ENCODE measurements at places on chromosomes 12 and 14. TPM values are rescaled to one million over a fixed set of nuclear protein-coding genes. Genes with fewer than 3 reads are reported as not detected.

Gene STAB2
- total RNA-seq, result not detected

Gene MIPOL1
- total RNA-seq, result not detected

Gene GLS2
- total RNA-seq, result not detected

Gene CD163L1
- total RNA-seq, result not detected

Gene IL22
- total RNA-seq, result not detected

Gene LRTM2
- not detected for total RNA-seq

GRCh38 chr14:29851397-29851796 lies 76.2 kb downstream of the PRKD1 start:
- no peak for DNase-seq

GRCh38 chr12:71142016-71142415 lies 15.8 kb downstream of the TSPAN8 start:
- no peak for DNase-seq

DNA sequence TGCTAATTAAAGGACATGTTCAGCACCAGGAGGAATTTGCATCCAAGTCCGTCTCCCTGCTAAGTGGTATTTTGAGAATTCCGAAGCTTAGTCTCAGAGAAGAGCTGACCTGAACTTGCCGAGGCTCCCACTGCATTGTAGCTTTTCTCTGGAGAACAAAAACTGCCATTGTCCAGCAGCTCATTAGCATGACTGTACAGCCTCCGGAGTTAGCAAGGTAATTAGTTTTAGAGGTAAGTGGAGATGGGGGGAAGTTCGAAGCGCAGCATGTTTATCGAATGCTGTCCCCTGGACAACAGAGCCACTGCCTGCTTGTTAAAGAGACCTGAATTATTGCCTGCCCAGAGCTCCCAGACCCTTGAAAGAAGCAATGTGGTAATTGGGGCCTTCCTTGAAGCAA lies 160.3 kb upstream of the PELI2 start:
- DNase-seq, result no peak

DNA sequence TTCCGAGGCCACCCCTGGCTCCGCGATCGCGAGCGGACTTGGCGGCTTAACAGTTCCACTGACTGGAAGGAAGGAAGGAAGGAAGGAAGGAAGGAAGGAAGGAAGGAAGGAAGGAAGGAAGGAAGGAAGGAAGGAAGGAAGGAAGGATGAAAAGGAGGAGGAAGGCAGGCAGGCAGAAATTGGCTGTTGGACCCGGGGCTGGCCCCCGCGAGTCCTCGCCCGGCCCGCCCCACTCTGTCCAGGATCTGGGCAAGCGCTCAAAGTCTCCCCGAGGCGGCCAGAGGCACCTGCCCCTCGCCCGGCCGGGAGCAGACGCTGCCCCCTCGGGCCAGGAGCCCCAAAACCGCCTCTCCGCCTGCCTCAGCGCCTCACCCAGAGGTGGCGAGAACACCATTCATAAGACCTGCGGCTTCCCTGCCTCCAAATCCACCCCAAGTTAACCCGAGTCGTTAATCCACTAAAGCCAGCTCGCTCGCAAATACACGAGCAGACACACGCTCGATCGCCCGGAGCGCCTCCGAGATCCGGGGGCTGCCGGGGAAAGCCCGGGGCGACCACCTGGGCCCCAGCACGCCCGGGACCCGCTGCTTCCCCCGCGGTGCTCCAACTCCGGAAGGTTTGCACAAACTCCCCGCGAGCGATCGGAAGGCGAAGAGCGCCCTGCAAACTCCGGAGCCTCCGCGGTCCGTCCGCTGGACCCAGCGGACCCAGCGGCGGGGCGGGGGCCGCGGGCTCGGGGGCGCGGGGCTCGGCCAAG lies 844 bp downstream of the DPF3 start:
- DNase-seq, result peak; percentile 10

GRCh38 chr14:63713058-63713457 lies 14.8 kb downstream of the SGPP1 start:
- DNase-seq, result no peak

GRCh38 chr12:84924981-84925380 lies 12.4 kb upstream of the SLC6A15 start:
- DNase-seq, result no peak

DNA sequence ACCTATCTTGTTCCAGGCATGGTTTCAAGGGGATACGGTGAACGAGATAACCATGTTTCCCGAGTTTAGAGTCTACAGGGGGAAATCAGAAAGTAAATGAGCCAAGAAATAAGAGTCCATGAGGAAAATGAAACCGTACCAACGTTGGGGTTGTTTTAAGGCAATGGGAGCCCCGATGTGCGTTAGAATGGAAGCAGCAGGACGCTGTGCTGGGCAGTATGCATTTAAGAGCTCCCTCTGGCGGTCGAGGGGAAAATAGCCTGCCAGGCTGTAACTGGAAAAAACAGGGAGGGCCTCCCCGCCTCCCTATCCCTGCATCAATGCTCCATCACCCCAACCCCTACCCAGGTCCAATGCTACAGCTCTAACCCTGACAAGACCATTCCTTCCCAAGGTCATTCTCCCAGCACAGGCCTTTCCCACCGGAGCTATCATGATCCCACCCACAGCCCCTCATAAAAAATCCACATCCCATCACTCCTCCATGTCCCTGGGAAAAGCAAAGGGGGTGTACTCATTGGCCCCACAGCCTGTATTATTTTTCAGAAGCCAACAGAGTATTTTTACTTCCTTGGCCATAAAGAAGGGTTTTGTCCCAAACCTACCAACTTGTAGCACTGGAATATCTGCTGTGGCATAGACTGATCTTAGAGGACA lies 226.3 kb upstream of the NOS1 start:
- DNase-seq, result peak; percentile 50

GRCh38 chr12:54413284-54414190 lies 5.5 kb downstream of the ITGA5 start:
- DNase-seq, result peak; percentile 65

GRCh38 chr12:132140501-132140900 lies 3.6 kb downstream of the DDX51 start:
- DNase-seq, result no peak

DNA sequence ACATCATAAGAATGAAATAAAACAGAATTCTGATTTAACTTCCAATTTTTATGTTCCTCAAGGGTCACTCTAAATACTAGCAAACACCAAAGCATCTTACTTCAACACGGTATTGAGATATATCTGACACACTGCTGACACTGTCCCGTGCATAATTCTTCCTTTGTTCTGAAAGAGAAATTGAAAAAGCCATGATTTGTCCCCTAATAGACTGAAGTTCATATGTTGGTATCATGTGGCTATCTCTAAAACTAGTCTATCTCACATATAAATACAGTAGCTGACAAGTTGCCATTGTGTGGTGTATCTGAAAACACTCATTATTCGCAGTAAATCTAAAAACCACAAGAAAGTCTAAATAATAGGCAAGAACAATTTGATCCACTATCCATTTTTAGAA lies 118.4 kb downstream of the EPS8 start:
- DNase-seq, result no peak

GRCh38 chr12:122381021-122381420 lies 41.4 kb downstream of the CLIP1 start:
- DNase-seq, result no peak

DNA sequence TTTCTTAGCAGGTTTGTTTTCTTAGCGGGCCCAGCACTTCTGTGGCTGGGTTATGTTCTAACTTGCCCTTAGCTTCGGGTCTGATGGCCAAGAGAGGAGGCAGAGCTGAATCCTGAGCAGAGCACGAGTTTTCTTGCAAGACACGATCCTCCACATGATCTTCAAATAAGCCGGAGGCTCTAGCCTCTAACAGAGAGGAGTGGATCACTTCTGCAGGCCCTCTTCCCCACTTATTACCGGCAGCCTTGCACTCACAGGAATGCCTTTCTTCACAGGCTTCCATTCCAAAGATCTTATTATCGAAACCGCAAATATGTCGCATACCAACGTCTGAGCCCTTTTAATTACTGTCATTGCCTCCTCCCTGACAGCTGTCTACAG lies 79.5 kb downstream of the SINHCAF start:
- no peak for DNase-seq

- DNase-seq, result no peak
Observed at GRCh38 chr12:95185854-95186253, 31.4 kb downstream of the FGD6 start.

DNA sequence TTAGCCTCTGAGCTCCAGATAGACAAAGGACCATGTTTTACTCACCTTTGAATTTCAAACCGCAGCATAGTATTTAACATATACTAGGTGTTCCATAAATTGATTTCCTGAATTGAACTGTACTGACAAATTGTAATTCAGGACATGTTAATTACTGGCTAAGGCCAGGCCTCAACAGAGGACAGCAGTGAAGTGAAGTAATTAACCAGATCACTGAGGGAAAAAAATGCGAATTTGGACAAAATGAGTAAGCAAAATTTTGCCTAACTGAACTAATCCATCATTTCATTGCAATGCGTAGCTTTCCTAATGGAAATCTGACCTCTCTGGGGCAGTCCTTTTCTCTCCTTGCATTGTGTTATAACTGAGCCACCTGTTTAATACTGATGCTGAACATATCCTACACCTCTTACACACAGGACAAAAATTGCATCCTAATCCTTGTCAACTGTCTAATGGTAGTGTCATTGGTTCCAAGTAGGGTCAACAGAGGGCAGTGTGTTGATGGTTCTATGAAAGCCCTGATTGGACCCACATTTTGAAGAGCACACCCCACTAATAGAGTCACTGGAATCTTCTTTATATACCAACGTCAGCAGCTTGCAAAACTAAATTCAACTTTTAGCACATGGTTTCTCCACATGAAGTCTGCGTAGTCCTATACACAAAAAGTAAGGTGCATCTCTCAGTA lies 148.4 kb downstream of the SLC25A21 start:
- DNase-seq, result no peak
